ENCODE measurements at places on chromosomes 7 and 10.

GRCh38 chr10:77943121-77943901 is 16.8 kb upstream of the DLG5 start:
- no peak for DNase-seq

- no peak for DNase-seq
Measured at GRCh38 chr7:129949292-129950133, 3.2 kb downstream of the UBE2H start.

GRCh38 chr7:87147500-87147899 is 4.8 kb upstream of the DMTF1 start:
- no peak for DNase-seq

- no peak for DNase-seq
Measured at GRCh38 chr7:69526570-69526969, 71.7 kb upstream of the AUTS2 start.

- DNase-seq = no peak
Measured at GRCh38 chr10:105252911-105253310, 611.8 kb downstream of the SORCS3 start.

- no peak for DNase-seq
Measured at GRCh38 chr10:74919671-74920070, 93.3 kb downstream of the KAT6B start.

DNA sequence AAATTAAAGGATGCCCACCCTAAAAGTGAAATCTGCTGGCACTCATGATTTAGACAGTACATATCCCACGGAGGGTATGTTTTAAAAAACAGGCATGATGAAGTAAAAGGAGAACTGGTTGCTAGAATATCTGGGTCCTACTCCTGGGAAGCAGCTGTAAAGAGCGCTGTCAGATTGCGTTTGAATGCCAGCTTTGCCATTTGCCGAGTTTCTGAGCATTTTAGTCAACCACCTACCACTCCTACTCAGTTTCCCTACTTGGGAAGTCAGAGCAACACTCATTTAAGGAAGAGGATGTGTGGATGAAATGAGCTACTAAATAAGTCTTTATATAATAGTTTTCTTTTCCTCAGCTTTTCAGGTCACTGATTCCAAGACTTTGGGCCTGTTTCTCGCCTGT is 1.1 kb upstream of the UMAD1 start:
- DNase-seq = no peak
